ENCODE measurements at places on chromosomes 7 and 10. TPM values are rescaled to one million over a fixed set of nuclear protein-coding genes. Genes with fewer than 3 reads are reported as not detected.
A peak's percentile ranks its signal among the peaks of the same experiment; 100 is the strongest.

- no peak for DNase-seq
- no peaks in the 10 kb centered on the region for H3K27me3 ChIP-seq
- H3K27ac ChIP-seq, result no peak overlapping the region
- H3K36me3 ChIP-seq, result no peaks in the 10 kb centered on the region
Measured at GRCh38 chr10:130481936-130482335, 345.7 kb downstream of the GLRX3 start.

The PODXL gene
- polyA plus RNA-seq, result 33.6 TPM

- no peaks in the 10 kb centered on the region for H3K36me3 ChIP-seq
- no peak overlapping the region for H3K4me3 ChIP-seq
- H3K4me1 ChIP-seq, result peaks cover 19% of the 10 kb centered on the region
- H3K27ac ChIP-seq, result no peak overlapping the region
- no peaks in the 10 kb centered on the region for H3K27me3 ChIP-seq
Measured at GRCh38 chr7:105647591-105647990, 66.3 kb upstream of the EFCAB10 start.

The CDHR1 gene
- polyA plus RNA-seq, result not detected

DNA sequence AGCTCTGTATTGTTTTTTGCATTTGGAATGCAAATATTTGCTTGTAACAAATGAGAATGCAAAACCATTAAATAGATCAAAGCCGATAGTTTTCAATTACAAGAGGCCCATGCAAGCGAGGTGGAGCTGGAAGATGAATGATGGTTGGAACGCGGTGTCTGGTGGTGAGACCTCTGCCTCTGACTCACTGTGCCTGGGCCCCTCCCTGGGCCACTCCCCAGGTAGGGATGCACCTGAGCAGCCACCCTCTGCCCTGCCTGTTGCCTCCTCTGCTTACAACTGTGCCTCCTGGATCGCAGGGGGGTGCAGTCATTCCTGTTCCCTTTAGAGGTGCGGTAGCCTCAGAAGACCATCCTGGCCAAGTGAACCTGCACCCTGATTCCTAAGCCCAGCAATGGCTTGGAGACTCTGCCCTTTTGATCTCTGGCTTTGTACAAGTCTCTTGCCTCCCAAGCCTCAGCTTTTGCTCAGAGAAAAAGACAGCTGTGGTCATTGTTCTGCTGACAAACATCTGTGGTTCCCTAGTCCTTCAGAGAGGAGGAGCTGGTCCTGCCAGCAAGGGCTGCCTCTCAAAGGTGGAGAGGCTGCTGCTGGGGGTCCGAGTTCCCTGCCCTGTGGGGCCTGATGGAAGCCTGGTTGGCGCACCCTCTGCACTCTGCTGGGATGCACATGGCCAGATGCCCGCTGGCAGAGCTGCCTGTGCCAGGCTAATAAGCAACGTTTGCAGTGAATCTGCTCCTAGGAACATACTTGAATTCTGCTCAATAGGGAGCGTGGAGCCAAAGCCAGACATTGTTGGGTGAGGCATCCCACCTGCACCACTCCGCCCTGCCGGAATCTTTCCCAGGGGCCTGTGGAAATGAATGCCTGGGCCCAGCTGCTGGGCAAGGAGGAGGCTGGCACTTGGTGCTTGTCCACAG is 126.3 kb upstream of the TCERG1L start:
- H3K27ac ChIP-seq, result no peak overlapping the region
- no peaks in the 10 kb centered on the region for H3K36me3 ChIP-seq
- no peaks in the 10 kb centered on the region for H3K4me1 ChIP-seq
- no peak for DNase-seq
- no peak overlapping the region for H3K4me3 ChIP-seq
- peaks cover 12% of the 10 kb centered on the region for H3K27me3 ChIP-seq

DNA sequence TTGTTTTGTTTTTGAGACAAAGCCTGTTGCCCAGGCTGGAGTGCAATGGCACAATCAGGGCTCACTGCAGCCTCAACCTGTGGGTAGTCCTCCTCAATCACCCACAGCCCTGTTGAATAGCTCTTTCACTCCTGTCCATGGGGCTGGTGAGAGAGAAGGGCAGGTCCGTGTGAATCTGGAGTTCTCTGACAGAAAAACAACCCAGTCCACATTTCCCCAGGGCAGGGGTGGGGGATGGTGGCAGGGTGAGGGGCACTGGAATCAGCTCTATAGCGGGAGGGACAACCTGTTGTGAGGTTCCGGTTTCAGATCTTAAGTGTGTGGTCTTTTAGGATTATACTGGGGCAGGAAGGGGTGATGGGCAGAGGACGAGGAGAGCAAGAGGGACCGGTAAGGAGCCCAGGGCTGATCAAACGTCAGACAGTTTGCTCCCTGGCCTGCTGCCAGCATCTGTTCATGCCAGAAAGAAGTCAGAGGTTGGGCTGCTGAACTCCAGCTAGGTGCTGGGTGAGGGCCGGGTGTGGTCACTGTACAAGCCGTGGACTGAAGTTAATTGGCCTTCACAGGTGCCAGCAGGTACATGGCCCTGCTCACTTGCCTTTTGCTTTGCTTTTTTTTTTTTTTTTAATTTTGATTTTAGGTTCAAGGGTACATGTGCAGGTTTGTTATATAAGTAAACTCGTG is 33.2 kb upstream of the MKRN1 start:
- no peak overlapping the region for H3K27ac ChIP-seq
- H3K4me3 ChIP-seq, result no peak overlapping the region
- no peaks in the 10 kb centered on the region for H3K27me3 ChIP-seq
- H3K4me1 ChIP-seq, result no peaks in the 10 kb centered on the region
- DNase-seq, result peak; percentile 20

GRCh38 chr10:125399289-125399688 is 238.9 kb upstream of the CTBP2 start:
- H3K36me3 ChIP-seq, result no peaks in the 10 kb centered on the region
- no peak overlapping the region for H3K4me3 ChIP-seq
- DNase-seq, result no peak
- H3K4me1 ChIP-seq, result peaks cover 10% of the 10 kb centered on the region
- H3K27me3 ChIP-seq, result 0 out of 2 replicates have a peak, but pooled peaks cover 6% of the 10 kb centered on the region

The CPA1 gene
- not detected for polyA plus RNA-seq

The OPALIN gene
- not detected for polyA plus RNA-seq
